ENCODE measurements at places on chromosomes 12 and 14.

GRCh38 chr14:21534576-21534975, 8.4 kb upstream of the SALL2 start:
- no peak for DNase-seq

DNA sequence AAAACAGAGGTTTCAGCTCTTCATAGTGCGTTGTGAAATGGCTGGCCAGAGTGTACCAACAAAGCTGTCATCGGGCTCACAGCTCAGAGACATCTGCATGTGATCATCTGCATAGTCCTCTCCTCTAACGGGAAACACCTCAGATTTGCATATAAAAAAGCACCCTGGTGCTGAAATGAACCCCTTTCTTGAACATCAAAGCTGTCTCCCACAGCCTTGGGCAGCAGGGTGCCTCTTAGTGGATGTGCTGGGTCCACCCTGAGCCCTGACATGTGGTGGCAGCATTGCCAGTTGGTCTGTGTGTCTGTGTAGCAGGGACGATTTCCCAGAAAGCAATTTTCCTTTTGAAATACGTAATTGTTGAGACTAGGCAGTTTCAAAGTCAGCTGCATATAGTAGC, 14.3 kb upstream of the PAPLN start:
- DNase-seq, result no peak

DNA sequence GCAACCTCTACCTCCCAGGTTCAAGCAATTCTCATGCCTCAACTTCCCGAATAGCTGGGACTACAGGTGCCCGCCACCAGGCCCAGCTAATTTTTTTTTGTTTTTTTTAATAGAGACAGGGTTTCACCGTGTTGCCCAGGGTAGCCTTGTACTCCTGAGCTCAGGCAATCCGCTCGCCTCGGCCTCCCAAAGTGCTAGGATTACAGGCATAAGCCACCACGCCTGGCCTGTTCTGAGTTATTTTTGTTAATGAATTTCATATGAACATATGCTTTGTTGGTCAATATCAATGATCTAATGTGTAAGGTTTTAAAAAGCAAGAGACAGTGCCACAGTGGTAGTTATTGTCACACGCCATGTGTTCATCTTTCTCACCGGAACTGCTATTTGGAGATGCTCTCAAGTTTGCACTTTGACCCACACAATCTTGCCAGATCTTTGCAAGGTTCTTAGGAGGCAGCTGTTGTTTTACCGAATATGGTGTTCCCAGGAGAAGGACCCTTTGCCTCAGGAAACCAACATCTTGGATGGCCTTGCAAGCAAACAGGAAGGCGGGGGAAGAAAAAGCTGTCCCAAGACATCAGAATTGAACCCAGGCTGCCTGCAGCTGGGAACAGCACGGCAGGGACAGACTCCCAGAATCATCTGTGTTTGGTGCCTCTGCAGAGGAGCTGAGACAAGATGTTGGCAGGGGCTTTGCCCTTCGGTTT, 30.0 kb downstream of the GALNT16 start:
- no peak for DNase-seq

DNA sequence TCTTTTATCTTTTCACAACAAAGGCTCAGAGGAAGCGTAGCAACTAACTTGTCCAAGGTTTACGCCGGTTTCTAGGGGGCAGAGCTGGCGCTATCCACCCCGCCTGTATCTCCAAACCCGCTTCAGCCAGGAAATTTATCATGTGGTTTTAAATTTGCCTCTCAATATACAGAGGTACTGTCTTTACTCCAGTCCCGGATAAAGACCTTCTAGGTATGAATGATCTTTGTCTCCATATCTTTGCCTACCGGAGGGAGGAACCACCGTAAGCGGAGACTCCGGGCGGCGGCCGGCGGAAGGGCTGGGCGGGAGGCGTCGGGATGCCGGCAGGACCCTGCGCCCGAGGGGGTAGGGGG, 693 bp upstream of the RIMKLB start:
- no peak for DNase-seq

DNA sequence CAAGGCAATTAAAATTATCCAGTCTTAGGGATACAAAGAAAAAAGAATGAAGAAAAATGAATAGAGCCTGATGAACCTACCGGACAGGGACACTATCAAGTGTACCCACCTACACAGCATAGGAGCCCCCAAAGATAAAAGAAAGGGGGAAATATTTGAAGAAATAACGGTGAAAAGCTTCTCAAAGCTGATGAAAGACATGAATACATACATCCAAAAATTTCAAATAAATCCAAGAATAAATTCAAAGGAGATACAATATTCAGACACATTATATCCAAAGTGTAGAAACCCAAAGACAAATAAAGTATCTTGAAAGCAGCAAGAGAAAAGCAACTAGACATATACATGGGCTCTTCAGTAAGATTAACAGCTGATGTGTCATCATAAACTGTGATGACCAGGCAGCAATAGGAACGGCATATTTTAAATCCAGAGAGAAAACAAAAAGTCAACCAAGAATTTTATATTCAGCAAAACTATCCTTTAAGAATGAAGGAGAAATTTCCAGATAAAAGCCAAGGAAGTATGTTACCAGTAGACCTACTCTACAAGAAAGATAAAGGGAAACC, 56.0 kb downstream of the CDK17 start:
- DNase-seq, result no peak

DNA sequence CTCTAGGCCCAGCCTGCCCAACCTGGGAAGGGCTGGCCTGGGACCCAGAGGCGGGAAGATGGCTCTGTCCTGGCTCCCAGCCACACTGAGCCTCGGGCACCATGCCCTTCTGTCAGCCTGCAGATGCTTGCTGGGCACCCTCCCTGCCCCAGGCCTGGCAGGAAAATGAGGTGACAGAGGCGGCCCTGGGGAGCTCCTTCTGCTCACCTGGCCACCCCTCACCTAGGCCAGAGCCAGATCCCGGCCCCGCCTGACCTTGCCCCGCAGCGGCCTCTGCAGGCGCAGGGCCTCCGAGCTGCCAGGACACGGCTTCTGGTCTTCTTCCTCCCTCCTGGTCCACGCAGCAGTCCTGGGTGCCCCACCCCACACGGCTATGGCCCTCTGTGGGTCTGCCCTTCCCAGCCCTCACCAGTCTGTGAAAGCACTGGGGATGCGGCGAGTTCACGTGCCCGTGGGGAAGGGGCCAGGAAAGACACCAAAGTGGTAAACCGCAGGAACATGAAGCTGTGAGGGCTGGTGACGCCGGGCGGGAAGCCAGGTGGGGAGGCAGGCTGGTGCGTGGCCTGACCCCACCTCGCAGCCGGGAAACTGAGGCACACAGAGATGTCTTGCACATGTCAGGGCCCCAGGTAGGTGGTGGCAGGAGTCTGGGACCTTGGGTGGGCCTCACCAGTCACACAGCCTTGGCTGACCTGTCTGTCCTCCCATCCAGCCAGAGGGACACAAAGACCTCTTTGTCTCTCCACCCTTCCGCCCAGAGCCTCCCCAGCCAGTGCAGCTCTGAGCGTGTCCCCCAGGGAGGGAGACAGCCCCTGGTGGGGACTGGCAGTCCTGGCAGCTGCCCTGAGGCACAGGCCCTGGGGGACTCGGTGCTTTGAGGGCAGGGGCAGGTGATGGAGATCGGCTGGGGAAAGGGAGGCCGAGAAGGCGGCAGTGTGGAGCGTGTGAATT, 12.8 kb downstream of the BAG5 start:
- peak; percentile 76 for DNase-seq

DNA sequence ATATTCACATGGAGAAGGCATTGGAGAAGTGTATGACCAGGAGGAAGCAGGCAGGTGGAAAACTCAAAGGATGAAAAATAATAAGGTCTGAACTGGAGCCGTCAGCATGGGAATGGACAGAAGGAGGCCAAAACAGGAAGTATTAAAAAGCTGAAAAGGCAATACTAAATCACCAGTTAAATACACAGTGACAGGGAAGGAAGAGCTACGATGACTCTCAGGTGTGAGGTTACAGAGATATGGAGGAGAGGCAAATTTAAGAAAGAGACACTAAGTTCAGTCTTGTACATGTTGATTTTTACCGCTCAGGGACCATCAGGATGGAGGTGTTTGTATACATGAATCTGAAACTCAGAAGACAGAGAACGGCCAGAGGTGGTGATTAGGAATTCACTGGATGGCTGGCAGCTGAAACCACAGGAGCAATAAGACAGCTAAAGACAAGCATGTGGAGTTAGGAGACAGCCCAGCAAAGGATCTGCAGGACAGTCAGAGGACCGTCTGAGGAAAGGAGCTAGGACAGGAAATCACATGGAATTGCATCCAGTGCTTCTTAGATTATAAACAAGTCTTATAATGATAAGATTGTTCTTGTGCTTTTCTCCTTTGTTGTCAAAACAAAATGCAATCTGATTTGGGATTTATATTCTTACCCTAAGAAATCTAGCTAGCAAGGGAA, 33.9 kb upstream of the CDKN3 start:
- DNase-seq, result no peak

DNA sequence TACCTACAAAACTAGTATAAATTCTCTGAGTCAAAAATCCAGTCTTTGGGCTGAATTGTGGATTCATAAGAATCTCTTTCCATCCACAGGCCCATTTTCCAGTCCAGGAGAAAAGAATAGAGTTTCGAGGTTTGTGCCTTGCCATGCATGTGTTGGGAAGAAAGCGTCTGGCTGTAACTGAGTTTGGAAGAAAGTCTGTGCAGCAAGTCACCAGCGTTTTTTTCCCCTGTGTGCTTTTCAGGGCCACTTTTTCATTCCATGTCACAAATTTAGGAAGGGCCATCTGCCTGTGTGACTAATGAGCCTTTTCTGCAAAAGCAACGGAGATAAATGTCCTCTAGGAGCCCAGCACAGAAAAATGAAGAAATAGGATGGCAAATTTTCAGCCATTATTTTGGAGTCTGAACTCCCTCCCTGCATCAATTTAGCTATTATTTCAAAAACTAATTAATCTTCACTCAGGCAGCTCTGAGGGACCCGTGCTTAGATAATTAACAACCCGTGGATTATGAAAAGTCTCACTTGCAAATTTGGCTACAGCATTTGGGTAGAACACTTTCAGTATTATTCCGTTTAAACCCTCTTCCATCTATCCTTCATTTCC, 261.5 kb downstream of the SUDS3 start:
- DNase-seq, result no peak

- no peak for DNase-seq
Observed at GRCh38 chr12:2286047-2286446, 233.3 kb downstream of the CACNA1C start.

DNA sequence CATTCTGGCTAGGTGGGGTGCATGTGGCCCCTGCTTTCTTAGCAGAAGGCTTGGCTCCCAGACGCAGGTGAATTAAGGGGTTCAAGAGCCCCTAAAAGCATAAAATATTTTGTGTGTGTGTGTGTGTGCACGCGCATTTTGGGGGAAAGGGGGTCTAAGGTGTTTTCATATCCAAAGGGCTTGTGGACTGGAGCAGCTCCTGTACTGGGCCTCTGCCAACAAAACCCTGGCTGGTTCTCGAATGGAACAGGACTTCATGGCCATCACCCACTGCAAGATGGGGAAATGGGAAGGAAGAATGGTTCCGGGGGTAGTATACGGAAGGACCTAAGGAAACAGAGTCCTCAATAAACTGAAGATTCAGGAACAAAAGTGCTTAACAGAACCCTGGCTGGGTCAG, 3.9 kb upstream of the ATN1 start:
- DNase-seq, result no peak

DNA sequence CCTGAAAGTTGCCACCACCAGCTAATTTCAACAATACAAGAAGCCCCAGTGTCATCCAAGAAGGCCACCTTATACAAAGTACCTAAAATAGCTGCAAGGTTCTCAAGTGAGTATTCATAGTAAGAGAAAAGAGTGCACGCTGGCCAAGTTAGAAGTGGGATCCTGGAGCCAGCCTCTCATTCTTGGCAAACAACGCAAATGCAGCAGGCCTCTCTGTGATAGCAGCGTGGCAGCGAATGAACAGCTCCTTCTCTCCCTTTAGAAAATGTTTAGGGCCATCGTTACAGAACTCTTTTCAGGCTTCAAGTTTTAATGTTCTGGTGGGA, 78.0 kb upstream of the IFNG-AS1 start:
- DNase-seq, result no peak

- DNase-seq, result no peak
Observed at GRCh38 chr14:21057803-21058675, at the start of gene RNASE8. RNASE8 (plus strand) TSS chr14:21057822; CDS start chr14:21057893, 71 bp downstream.

- DNase-seq, result peak; percentile 41
Observed at GRCh38 chr14:80955416-80955941, at the start of gene TSHR. TSHR (plus strand) TSS chr14:80955621; CDS start chr14:80955681, 60 bp downstream.

DNA sequence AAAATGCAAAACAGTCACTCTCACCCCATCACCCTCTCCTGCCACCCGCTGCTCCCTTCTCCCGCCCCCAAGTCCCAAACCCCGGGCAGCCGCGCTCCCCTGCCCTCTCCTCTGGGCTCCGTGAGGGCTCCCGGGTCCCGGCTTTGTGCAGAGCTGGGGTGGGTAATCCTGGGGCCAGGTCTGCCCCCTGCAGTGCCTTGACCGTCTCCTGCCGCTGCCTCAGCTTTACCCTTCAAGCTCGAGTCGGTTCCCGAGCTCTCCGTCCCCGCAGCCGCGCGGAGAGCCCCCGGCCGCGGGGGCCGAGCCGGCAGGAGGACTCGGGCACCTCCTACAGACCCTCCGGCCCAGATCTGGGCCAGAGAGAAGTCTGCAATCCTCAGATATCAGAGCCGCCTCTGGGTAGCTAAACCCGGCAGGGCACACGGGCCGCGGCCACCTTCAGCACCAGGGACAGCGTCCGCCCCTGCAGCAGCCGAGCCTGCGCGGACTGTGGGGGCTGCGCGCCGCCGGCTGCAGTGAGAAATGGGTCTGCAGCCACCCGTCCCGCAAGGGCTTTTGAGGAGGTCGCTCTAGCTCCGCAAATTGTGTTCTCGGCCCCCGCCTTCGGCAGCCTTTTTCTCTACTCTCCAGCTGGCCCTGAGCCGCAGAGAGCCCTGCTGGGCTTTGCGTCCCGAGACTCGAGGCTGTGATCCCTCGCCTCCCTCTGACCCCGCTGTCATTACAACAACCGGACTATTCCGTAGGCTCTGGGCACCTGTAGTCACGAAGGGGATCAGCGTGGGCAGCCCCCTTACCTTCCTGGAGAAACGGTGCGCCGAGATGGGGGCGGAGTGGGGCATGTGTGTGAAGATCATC, 1.2 kb downstream of the PRMT8 start:
- peak; percentile 93 for DNase-seq

DNA sequence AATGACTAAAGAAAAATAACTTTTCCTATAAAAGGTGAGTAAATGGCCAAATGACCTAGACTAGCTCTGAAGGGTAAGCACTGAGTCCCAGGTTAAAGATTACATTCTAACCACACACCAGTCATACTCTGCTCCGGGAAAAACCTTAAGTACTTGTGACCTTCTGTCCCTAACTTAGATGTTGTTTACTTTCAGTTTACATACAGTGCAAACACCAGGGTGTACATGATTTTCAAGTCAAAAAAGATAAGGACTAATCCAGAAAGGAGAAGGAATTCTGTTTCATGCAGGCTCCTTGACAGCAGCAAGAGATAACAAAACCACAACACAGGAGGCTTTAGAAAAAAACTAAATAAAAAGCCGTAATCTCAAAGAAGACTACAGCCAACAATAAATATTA, 174.2 kb downstream of the PPM1H start:
- DNase-seq, result no peak

Measured in eye (tissue), 1 donor.